ENCODE measurements at places on chromosomes 3 and 15.

DNA sequence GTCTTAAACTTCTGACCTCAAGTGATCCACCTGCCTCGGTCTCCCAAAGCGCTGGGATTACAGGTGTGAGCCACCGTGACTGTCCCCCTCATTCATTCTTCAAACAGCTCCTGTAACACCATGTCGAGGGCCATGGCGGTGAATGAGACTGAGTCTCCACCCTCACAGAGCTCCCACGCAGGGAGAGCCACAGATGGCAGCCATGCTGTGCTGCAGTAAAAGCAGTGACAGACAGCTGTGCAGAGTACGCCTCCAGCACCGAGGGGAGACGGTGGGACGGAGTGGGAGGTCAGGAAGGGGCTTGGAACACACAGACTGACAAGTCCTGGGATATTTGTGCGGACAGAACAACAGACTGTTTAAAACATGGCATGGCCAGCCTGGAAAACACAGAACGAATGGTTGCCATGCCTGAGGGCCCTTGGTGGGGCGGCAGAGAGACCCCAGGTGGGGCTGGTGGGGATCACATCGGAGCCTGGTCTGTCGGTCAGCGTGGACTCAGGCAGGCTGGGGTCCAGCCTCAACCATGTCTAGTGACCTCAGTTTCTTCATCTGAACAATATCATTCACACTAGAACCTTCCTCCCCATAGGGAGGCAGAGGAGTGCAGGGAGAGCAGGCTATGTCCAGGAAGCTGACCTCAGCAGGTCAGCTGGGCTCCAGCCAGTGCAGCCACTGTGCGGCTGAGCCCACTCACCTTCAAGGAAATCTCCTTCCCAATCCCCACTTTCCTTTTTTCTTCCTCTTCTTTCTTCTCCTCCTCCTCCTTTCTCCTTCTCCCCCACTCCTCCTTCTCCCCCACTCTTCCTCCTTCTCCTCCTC lies 20.6 kb upstream of the LCTL start:
- peak; percentile 43 for DNase-seq

DNA sequence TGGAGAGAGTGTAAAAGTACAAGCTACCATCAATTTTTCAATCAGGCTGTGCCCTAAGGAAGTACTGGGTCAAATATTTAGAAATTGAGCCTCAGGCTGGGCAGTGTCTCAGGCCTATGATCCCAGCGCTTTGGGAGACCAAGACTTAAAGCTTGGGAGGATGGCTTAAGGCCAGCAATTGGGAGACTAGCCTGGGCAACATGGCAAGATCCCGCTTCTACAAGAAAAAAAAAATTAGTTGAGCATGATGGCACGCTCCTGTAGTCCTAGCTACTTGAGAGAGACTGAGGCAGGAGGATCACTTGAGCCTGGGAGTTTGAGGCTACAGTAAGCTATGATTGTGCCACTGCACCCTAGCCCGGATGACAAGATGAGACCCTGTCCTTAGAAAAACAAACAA lies 2.0 kb upstream of the UBP1 start:
- no peak for DNase-seq

- DNase-seq, result no peak
These were observed 112.7 kb downstream of the KLF13 start for GRCh38 chr15:31439328-31439727.

- DNase-seq, result no peak
These were observed 427.6 kb upstream of the SEMA6D start for GRCh38 chr15:47289656-47290055.

- no peak for DNase-seq
These were observed 76.1 kb downstream of the FRMD4B start for GRCh38 chr3:69309814-69310213.

DNA sequence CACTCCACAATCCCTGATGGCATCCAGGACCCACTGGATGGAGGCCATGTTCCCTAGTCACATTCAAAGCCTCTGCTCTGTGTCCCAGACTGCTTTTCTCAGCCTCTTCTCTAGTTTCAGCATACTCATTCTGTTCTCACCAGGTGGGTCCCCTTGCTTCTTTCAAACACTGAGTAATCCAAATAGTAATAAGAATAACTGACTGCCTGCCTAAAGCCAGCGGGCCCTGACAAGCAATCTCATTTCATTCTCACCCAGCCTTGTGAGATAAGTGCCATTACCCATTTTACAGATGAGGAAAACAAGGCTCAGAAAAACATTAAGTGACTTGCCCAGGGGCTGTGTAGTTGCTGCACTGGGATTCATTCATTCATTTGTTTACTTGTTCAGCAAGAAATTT lies 25.4 kb downstream of the MAPKAPK3 start:
- no peak for DNase-seq

DNA sequence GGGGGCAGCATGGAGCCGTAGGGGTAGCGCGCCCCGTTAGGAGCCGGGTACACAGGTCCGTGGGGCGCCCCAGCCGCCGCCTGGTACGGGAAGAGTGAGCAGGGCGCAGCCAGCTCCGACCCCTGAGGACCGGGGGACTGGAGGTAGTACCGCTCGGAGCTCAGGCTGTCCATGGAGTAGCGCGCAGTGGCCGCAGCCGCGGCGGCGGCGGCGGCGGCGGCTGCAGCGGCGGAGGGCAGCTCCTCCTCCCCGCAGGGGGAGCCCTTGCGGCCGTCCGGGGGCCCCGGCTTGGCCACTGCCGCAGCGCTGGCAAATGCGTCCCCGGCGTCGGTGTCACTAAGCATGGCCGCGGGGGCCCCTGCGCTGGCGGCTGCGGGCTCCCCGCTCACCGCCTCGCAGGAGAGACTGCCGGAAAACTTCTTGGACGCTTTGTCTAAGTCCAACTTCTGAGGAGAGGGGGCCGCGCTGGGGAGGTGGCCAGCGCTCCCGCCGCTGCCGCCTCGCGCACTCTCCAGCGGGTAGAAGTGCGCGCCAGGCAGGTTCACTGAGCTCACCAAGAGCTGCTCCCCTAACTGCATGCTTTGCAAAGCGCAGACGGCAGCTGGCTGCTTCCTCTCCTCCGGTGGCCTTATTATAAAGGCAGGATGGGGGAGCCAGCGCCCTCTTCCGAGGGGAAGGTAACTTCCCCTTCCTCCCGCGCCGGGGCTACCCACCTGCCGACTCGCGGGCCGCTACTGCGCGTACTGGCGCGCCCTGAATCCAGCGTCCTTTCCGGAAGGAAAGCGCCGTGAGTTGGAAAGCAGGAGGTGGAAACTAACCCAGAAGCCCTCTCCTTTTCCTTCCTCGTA lies at the start of gene EOMES:
Gene EOMES (minus strand): TSS at position 607 of the 848 bp plus-strand sequence. CDS start 29 bp downstream, at position 578.
- no peak for DNase-seq

- DNase-seq, result no peak
These were observed 78.4 kb downstream of the PLSCR2 start for GRCh38 chr3:146390957-146391356.

- no peak for DNase-seq
These were observed 35.8 kb downstream of the THSD4 start for GRCh38 chr15:71151081-71151480.

- DNase-seq, result no peak
These were observed 962.3 kb downstream of the EPHA3 start for GRCh38 chr3:90069748-90070147.

- no peak for DNase-seq
These were observed 9.1 kb downstream of the HDC start for GRCh38 chr15:50256188-50257041.

DNA sequence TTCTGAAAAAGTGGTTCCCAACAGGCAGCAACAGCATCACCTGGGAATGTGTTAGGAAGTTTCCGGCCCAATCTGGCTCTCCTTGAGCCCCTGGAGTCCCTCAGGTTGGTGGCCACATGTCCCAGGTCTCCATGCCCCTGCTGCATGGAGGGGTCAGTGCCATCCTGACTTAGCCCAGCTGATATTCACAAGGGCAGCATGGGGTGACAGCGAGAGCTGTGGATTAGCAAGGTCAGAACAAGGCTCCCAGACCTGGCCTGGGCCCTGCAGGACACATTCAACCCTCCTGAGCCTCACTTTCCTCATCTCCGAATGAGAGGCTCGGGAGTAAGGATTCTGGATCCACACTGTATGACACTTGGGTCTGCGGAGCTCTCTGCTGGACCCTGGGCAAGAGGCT lies 243.8 kb upstream of the TLE3 start:
- no peak for DNase-seq

DNA sequence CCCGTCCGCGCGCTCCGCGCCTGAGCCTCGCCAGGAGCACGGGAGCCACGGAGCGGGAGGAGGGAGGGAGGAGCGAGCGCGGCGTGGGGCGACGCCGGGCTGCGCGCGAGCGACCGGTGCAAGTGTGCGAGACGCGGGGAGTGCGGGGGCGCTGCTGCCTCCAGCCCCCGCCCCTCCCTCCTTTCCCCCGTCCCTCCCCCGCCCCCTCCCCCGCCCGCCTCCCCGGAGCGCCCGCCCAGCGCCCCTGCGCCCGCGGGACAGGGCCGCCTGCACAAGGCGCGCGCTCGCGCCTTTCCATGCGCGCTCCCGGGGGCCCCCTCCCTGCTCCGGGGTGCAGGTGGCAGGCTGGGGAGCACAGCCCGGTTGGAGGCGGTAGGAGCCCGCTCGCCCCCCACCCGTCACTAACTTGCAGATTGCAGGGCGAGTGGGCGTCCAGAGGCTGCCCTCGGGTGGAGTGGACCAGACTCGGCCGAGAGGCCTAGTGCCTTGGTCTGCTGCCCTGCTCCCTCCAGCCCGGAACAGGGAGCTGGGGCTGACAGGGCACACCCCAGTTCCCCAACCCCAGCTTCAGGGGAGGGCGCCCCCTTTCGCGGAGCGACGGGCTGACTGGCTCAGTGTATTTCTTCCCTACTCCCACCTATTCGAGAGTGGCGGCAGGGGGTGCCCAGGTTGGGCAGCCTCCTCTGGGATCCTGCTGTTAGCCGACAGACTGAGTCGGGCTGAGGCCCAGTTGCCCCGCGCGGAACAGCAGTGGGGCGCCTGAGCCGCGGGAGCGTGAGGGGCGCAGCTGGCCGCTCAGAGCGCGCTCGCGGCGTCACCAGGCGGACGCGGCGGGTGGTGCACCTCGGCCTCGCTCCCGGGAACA lies at the start of gene WNT7A:
Gene WNT7A (minus strand): TSS at position 126 of the 865 bp plus-strand sequence. CDS start 255 bp downstream, outside the sequence.
- DNase-seq, result peak; percentile 37

- no peak for DNase-seq
These were observed 60.7 kb downstream of the EXOG start for GRCh38 chr3:38556640-38557358.

DNA sequence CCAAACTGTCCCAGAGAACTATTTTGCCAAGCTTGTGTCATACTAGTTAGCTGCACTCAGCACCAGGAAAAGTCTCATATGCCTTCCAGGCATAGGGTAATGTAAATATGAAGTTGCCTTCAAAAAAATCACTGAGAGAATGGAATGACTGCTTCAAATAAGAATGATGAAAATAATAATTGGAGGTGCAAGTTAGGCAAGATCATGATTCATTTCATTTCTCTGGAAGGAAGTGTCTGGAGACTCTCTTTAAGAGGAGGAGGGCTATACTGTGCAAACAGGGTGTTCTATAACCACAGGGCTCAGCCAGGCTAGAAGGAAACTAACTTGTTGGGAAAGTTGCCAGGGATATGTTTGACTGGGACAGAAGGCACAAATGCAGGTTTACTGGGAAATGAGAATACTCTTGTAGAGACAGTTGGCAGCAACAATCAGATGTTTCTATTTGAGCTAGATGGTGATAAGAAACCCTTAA lies 4.3 kb downstream of the SIDT1 start:
- DNase-seq, result no peak

GRCh38 chr3:71513081-71513480 lies 70.4 kb downstream of the FOXP1 start:
- DNase-seq, result peak; percentile 32

DNA sequence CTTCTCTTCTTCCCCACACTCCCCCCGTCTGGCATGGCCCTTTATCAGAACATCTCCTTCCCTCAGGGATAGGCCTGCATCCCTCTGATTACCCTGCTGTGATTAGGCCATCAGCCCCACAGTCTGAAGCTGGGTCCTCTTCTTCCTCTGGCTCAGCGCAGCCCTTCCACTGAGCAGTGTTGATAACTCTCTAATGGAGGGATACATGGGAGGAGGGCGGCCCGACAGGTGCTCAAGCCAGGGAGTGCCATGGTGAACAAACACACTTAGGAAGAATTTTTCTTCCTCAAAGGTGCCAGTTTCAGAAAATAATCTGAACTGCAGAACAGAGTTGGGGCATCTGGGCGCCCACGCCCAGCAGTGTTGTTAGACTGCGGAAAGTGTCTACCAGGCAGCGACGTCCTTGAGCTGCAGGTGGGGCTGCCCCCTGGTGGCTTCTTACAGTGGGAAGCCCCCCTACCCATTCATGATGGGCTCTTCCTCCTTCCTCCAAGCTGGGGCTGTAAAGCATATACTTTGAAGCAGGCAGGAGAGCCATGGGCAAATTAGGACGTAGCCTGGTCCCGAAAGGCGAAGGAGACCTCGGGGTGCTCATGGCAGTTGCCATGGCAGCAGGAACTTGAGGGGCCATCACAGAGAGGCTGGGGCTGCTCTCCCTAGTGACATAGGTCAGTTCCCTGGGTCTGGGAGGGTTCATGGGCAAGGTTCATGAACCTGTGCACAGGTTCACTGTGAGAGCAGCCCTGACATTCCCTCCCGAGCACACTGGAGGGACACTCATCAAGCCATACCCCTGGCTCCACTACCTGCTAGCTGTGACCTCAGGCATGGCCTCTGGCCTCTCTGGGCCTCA lies 33.2 kb upstream of the NR2C2 start:
- no peak for DNase-seq

GRCh38 chr15:81473177-81473576 lies 99.2 kb upstream of the TMC3 start:
- peak; percentile 38 for DNase-seq

DNA sequence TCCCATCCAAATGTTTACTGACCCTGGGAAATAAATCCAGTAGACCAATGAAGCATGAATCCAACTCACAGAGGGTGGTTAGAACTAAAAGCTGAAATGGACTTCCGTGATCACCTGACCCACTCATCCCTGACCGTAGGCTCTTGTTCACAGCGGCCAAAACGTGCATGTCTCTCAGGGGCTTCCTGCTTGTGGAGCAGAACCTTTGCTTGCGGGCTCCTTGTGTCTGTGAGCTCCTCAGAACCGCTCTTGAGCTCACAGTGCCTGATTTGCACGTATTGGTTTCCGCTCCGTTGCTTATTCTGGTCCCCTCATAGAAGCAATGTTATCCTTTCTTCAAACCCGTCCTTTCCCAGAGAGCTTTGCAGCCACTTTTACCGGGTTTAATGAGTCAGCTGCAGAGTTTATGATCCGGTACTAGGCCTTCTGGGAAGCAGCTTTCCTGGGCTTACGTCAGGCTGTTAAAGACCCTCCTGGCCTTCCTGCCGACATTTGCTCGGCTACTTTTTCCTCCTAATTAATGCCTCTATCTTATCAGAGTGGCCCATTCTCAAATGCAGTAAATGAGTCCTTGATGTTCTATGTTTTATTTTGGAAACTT lies 35.4 kb downstream of the LIPC start:
- no peak for DNase-seq

GRCh38 chr3:174218016-174218415 lies 641.1 kb upstream of the NAALADL2 start:
- no peak for DNase-seq

GRCh38 chr3:124639406-124640237 lies 90.6 kb upstream of the UMPS start:
- DNase-seq, result no peak

- peak; percentile 47 for DNase-seq
These were observed 67.9 kb downstream of the ULK4 start for GRCh38 chr3:41893977-41894376.

- no peak for DNase-seq
These were observed 121.4 kb downstream of the KLF13 start for GRCh38 chr15:31447931-31448634.
